NCI-H1694 treated with DMSO at 0.1 percent for 48 hours (cell line): ENCODE measurements at places on chromosomes 6 and 20.

- peak; percentile 28 for DNase-seq
Observed at GRCh38 chr6:94215552-94215951, 796.2 kb upstream of the EPHA7 start.

- DNase-seq, result no peak
Observed at GRCh38 chr20:42678895-42679294, 510.8 kb downstream of the PTPRT start.

GRCh38 chr6:139965393-139965792 lies 590.9 kb upstream of the CITED2 start:
- no peak for DNase-seq

DNA sequence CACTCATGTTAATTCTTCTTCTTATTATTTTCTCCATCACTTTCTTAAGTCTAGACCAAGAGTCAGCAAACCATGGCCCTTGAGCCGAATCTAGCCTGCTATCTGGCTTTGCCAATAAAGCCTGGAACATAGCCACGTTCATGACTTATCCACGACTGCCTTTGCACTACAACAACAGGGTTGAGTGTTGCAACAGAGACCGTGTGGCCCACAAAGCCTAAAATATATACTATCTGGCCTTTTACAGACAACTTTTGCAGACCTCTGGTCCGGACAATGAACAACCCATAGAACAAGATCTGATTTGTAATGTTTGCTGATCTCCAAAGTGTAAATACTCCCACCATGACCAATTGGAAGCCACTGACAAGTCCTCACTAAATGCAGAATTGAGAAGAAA lies 140.5 kb upstream of the CDYL start:
- DNase-seq, result no peak

DNA sequence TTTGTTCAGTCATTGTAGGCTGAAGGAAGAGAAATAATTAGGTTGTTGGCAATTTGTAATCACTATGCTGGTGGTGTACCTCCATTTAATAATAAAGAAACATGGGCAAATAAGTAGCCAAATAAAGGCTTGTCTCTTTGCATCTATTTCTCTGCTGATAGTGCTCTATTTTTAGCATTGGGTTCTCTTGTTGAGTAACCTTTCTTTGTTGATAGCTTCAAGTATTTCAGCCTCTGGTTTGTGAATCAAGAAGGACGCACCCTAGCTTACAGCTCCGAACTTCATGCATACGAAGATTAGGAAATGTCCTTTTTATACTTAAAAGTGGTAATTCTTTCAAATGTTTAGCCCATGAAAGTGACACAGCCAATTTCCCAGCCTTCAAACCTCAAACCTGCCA lies 2.6 kb downstream of the PPP1R14C start:
- DNase-seq, result no peak

GRCh38 chr6:33040157-33040556 lies 30.8 kb upstream of the HLA-DOA start:
- no peak for DNase-seq

DNA sequence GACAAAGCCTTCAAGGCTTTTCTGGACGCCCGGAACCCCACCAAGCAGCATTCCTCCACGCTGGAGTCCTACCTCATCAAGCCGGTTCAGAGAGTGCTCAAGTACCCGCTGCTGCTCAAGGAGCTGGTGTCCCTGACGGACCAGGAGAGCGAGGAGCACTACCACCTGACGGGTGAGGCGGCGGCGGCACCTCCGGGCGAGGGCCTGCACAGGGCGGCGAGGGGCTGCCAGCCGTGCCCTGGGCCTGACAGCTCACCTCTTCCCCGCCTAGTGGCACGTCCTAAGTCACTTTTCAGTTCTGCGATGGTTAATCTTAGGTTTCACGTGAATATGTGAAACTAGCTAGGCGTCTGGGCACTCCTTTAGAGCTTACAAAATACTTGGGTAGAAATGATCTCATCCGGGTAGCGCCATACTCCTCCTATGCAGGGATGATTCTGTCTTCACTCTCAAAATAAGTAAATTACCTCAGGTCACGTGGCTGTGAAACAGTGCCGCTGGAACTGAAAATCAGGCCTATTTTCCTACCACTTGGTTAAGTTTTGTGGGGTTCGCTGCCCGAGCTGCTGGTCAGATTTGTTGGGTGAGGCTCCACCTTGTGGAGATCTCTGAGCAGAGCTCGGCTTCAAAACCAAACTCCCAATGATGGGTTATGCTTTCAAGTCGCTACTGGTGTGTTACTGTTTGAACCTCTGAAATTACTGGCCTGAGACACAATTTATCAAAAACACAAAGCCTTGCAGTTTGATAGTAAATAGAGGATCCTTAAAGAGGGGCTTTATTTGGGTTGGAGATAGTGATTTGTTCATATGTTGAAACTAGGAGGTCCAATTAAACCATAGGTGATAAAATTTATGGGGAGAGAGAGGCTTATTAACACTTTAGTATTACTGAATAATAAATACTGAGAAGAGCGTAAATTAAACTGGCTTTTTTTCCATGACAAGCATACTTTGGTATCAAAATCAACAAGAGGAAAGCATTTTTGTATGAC lies 15.5 kb upstream of the CLDN20 start:
- peak; percentile 1 for DNase-seq

- no peak for DNase-seq
Observed at GRCh38 chr6:27135087-27135657, 112.3 kb upstream of the PRSS16 start.
